Gastrocnemius medialis (tissue), 4 donors: ENCODE measurements at places on chromosomes 2 and 18. TPM values are rescaled to one million over a fixed set of nuclear protein-coding genes. Genes with fewer than 3 reads are reported as not detected.

DNA sequence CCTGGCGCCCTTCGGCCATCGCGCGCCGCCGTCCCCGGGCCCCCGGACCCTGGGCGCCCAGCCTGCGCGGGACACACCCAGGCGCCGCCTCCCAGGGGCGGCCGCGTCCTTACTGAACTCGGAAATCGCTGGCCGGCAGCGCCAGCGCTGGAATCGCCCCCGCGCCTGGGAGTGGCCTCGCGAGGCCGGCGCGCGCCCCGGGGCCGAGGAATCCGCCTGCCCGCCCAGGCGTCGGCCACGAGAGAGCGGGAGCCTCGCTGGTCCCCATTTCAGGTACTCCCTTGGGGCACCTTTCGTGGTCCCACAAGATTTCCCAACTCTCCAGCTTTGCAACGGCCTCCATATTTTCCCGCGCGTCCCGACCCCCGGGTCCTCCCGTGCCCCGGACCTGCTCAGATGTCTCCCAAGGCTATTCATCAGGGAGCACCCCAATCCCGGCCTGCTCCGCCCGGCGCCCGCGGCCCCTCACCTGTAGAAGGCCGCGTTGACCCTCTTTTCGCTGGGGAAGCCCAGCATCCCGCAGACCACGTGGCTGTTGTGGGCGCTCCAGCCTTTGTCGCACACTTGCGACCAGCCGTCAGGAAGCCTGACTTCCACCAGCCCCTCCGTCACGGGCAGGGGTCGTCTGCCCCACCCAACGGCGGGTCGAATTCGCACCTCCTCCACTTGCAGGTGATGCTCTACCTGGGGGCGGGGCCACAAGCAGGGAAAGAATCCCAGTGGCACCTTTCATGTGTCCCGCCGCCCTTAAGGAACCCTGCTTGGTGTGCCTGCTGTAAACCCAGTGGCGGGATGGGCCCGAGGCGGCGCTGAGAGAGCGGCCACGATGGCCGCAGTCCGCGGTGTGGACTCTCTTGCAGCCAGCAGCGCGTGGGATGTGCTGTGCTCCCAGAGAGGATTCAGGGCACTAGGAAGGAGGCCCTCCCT lies 4.6 kb downstream of the LOXL3 start:
- no peak for DNase-seq
- H3K4me3 ChIP-seq: peak overlapping the region; percentile 70
- peak overlapping the region; percentile 62 for H3K27ac ChIP-seq
- no peaks in the 10 kb centered on the region for H3K36me3 ChIP-seq
- peaks cover 4% of the 10 kb centered on the region for H3K4me1 ChIP-seq

DNA sequence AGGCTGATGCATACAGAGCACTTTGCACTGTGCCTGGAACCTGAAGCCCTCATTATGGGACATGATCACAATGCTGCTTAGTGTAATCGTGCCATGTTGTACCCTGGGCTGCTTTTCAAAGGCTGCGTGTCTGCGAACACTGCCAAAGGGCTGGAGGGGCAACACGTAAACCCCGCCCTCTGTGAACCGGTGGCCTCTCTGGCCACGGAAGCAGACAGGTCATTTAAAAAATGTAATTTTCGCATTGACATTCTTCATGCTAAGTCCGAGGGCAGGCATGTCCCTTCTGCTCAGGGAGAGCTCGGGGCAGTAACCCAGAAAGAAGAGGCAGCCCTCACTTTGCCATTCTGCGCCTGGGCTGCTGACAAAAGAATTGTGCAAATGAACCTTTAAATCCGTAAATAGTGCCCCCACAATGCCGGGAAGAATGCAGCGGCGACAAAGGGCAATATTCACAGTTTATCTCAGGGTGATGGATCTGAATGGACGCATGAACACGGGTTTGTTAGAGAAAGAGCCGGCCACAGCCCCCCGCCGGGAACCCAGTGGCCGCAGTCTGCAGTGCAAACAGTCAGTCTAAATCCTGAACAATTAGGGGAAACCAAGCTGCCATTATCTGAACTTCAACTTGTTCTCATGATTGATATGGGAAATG lies 226.1 kb downstream of the MYCN start:
- no peaks in the 10 kb centered on the region for H3K36me3 ChIP-seq
- DNase-seq: no peak
- no peak overlapping the region for H3K4me3 ChIP-seq
- H3K4me1 ChIP-seq: no peaks in the 10 kb centered on the region
- H3K27ac ChIP-seq: no peak overlapping the region

DNA sequence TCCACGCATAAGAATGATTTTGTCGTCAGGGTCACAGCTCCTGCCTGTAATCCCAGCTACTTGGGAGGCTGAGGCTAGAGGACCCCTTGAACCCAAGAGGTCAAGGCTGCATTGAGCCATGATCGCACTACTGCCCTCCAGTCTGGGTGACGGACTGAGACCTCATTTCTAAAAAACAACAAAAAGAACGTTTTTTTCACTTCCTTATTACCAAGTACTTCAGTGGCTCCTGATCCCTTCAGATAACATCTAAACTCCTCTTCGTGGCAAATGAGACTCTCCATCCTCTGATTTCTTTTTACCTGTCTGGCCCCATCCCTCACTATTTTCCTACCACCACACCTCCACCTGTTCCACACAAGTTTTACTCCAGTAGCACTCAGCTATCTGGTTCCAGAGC lies 105.4 kb upstream of the TLK1 start:
- H3K36me3 ChIP-seq: no peaks in the 10 kb centered on the region
- no peak overlapping the region for H3K4me3 ChIP-seq
- no peaks in the 10 kb centered on the region for H3K4me1 ChIP-seq

MARS2 gene
- 3.4 TPM for total RNA-seq

NCKAP5 gene
- total RNA-seq: 0.55 TPM

EPB41L5 gene
- total RNA-seq: 9.1 TPM

ADNP2 gene
- total RNA-seq: 4.5 TPM

DNA sequence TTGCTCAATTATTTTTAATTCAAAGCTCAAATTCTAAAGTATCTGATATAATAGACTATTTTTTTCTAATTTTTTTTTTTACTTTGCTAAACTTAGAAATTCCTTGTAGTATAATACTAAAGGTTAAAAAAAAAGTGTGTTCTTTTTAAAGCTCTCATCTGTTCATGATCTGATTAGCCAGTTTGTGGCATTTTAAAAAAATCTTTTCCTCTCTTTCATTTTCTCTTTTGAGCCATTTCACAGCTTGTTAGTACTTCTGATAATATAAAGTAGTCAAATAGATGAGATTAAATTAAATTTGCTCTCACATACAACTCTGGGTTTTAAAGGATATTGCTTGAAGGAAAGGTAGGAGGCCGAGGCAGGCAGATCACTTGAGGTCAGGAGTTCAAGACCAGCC lies 40.7 kb upstream of the NEMP2 start:
- H3K27ac ChIP-seq: no peak overlapping the region
- no peaks in the 10 kb centered on the region for H3K27me3 ChIP-seq
- peaks cover 4% of the 10 kb centered on the region for H3K4me1 ChIP-seq
- no peak overlapping the region for H3K4me3 ChIP-seq
- no peaks in the 10 kb centered on the region for H3K36me3 ChIP-seq

DNA sequence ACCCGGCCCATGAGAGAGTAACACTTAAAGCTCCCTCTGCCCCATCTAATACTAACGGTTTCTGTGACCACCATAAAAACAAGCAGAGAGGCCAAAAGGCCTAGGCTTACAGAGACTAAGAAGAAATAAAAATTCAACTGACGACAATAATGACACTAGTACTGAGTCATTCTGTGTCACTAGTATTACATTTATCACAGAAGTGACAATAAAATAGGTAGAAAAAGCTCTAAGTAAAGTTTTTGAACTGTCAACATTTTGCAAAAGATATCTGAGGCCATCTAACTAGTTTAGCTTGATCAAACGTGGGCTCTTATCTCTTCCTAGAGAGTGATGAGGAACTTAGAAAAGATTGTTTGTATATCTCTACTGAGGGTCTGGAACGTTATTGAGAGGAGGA lies 35.6 kb downstream of the AP1S3 start:
- DNase-seq: no peak
- no peaks in the 10 kb centered on the region for H3K36me3 ChIP-seq
- no peak overlapping the region for H3K27ac ChIP-seq
- H3K27me3 ChIP-seq: no peaks in the 10 kb centered on the region
- no peak overlapping the region for H3K4me3 ChIP-seq
- no peaks in the 10 kb centered on the region for H3K4me1 ChIP-seq

GREB1L gene
- 7.2 TPM for total RNA-seq

GRCh38 chr2:218876562-218877219 lies 4.0 kb upstream of the WNT10A start:
- peaks cover 75% of the 10 kb centered on the region for H3K27me3 ChIP-seq
- no peak overlapping the region for H3K27ac ChIP-seq
- peaks cover 10% of the 10 kb centered on the region for H3K4me1 ChIP-seq
- no peak overlapping the region for H3K4me3 ChIP-seq
- no peaks in the 10 kb centered on the region for H3K36me3 ChIP-seq
- no peak for DNase-seq

GRCh38 chr18:50509012-50509411 lies 50.9 kb upstream of the MAPK4 start:
- no peaks in the 10 kb centered on the region for H3K27me3 ChIP-seq
- H3K36me3 ChIP-seq: no peaks in the 10 kb centered on the region
- H3K4me1 ChIP-seq: no peaks in the 10 kb centered on the region
- no peak overlapping the region for H3K4me3 ChIP-seq
- DNase-seq: no peak

ALPI gene
- total RNA-seq: not detected

REG1B gene
- not detected for total RNA-seq

DNA sequence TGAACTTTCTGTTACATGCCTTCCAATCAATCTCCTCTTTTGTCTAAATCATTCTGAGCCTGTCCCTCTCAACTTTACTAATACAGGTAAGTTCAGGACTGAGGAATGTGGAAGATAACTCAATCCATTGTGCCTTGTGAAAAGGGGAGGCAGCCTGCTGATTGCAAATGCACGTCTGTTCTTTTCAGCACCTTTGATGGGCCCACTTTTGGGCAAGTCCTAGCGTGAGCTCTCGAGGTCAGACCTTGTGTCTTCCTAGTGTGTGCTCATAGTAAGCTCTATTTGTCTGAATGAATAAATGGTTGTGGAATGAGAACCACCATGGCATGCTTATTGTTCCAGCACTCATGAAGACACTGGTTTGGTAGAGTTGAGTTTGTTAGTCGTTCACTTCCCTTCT lies 50.4 kb upstream of the REL start:
- H3K27me3 ChIP-seq: no peaks in the 10 kb centered on the region
- H3K4me3 ChIP-seq: no peak overlapping the region
- H3K36me3 ChIP-seq: no peaks in the 10 kb centered on the region
- no peaks in the 10 kb centered on the region for H3K4me1 ChIP-seq
- DNase-seq: no peak

DNA sequence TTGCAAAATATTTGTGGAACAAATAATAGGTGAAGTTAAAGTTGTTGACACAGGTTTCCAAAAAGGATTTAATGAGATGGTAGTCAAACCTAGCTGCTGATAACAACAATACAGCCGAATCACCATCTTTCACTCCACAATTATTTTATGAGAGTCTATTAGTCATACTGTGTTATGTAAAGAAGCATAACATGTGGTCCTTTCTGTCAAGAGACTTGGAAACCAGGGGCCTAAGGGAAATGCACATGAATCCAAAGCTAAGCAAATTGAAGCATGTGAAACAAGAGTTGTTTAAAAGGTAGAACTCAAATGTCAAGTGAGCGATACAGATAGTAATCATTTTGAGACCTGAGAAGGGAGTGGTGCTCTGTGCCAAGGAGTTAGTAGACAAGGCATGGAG lies 16.0 kb downstream of the CD28 start:
- H3K4me1 ChIP-seq: no peaks in the 10 kb centered on the region
- no peak overlapping the region for H3K4me3 ChIP-seq
- H3K36me3 ChIP-seq: no peaks in the 10 kb centered on the region
- H3K27ac ChIP-seq: no peak overlapping the region
- no peaks in the 10 kb centered on the region for H3K27me3 ChIP-seq

DNA sequence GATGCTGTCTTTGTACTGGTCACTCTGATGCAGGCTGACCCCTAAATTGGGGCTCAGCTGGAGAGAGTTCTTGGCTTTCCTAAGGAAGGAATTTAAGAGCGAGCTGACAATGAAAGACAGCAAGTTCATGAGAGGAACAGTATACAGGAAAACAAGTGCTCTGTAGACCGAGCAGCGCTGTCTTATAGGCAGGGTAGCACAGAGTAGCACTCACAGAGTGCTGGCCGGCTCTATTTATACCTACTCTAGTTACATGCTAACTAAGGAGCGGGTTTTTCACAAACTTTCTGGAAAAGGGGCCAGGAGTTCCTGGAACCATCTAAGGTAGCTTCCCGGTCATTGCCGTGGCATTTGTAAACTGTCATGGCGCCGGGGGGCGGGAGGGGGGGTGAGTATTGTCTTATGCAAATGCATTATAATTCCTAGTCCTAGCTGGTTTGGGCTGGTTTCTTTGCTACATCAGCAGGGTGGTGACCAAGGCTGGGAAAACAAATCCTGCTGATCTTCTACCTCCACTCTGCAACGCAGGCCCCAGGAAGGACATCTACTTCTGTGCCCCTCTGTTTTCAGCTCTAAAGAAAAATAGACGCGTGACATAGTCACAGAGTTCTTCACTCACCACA lies 31.6 kb upstream of the MAP3K20 start:
- no peak for DNase-seq
- peak overlapping the region; percentile 65 for H3K27ac ChIP-seq

DNA sequence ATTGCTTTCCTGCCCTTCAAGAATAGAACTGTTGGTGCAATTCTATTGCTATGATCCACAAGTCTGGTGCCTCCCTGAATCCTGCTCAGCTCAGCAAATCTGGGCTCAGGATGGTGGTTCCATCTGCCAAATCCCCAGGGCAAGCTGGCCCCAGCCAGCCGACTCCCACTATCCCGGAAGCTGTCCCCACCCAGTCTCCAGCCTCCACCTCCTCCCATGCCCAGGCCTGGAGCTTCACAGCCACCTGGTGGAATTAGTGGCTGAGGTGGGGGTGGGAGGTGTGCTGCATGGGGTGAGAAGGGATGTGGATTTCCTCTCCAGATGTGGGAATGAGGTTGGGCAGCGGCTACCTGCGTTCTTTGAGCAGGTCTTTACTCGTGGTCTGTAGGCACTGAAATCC lies 119.3 kb upstream of the SMAD2 start:
- H3K4me3 ChIP-seq: no peak overlapping the region
- H3K27ac ChIP-seq: no peak overlapping the region
- no peaks in the 10 kb centered on the region for H3K27me3 ChIP-seq
- no peak for DNase-seq
- no peaks in the 10 kb centered on the region for H3K36me3 ChIP-seq

DNA sequence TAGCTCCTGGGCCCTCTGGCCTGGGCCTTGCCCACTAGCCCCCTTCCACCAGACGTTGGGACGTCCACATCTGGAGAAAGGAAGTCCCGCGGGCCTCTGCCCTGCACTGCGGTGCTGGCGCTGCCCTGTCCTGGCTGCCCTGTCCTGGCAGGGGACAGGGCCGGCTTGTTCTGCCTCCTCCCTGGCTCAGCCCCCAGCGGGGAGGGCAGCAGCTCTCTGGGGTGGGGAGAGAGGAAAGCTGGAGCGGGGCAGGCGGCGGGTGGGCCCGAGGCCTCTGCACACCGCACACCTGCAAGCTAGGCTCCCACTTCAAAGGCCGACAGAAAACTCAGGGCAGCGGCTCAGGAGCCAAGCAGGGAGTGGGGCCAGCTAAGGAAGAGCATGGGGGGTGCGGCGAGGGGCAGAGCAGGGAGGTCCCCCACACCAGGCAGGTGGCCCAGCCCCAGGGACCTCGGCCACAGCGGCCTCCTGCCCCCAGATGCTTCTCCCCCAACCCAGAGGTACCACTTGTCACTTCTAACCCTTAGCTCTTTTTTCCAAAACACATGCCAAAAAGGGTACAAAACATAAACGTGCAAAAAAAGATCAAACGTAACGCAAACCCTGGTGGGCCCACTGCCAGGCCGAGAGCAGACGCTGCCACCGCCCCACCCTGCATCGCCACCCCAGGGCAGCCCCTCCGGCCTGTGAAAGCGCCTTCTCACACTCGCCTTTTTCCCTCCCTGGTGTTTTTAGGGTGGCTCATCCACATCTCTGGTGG lies 13.5 kb downstream of the SNED1 start:
- no peak for DNase-seq
- H3K4me3 ChIP-seq: no peak overlapping the region
- peaks cover 41% of the 10 kb centered on the region for H3K4me1 ChIP-seq
- no peaks in the 10 kb centered on the region for H3K27me3 ChIP-seq
- no peaks in the 10 kb centered on the region for H3K36me3 ChIP-seq
- no peak overlapping the region for H3K27ac ChIP-seq
